Left ventricle myocardium inferior (tissue), 1 donor: ENCODE measurements at places on chromosomes 2 and 18.

DNA sequence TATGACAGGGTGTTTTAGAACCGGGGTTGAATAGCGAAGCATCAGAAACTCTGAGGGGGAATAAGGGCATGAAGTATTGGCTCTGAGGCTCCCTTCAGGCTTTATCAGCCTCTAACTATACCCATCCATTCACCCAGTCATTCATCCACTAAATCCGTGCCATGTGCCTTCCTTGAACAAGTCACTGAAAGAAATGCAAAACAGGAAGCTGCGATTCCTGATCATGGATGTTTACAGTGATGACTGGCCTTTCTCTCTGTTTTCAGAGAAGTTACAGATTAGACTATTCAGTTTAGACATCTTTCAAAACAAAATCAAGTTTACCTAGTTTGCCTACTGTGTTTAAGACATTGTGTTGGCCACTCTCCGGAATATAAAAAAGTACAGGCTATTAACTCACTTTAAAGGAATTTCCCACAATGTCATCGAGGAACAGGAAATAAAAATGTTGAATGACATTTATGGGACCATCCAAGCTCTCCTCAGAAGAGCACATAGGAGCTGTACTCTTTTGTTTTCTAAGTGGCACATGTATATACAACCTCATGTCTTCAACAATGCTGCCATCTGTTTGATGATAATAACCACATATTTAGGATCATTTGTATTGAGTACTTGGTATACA lies 43.8 kb upstream of the SLC14A1 start:
- DNase-seq = no peak

DNA sequence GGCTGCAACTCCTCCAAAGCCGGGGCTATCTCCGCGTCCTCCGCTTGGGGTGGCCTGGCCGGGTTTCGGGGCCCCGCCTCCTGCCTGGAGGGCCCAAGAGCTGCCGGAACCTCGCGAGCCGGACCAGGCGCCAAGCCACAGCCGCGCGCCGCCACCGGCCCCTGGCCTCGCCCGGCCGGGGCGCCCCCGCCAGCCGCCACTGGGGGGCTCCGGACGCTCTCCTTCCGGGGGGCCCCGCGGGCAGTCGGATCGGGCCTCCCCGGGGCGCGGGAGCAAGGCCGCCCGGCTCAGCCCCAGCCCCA lies 17.4 kb upstream of the HAAO start:
- DNase-seq = peak; percentile 88

DNA sequence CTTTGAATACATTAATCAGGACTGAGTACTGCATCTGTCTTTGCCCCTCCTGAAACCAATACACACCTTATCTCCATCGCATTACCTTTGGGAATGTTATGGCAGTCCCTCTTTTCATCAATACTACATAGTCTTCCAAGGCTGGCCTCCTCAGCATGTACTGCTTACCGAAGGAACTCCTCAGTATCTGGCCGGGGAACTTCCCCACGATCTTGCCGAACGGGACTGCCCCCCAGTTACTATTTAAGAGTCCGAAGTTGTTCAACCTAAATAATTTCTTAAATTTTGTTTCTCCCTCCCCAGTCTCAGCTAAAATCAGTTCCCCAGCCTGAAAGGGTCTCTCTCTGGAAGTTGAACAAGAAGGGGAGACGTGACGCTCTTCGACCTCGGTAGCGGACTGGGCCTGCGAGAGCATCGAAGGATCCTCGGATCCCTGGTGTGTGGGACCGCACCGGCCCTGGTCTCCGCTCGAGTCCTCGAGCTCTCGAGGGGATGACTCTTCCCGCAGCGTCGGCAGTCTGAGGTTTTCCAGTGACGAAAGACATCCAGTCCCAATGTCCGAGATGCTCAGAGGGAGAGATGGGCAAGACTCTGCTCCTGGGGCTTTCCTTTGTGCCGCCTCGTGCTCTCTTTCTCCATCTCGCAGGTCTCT lies 489 bp downstream of the TRMT61B start:
- DNase-seq = no peak

DNA sequence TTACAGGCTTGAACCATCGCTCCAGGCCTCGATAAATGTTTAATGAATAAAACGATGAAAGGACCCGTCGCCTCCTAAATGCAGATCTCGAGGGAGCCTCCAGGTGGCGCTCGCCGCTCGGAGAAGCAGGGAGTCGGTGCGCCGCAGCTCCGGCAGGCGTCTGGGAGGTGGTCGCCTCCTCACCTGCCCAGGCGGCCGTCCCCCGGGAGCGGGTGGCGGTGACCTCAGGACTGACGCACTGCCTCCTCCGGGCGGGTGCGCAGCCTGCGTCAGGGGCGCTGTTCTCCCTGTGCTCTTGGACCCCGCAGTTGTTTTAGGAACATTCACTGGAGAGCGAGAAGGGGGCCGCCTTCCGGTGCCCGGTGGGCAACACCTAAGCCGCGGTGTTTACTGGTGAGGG lies 38.6 kb upstream of the POLE4 start:
- peak; percentile 60 for DNase-seq

DNA sequence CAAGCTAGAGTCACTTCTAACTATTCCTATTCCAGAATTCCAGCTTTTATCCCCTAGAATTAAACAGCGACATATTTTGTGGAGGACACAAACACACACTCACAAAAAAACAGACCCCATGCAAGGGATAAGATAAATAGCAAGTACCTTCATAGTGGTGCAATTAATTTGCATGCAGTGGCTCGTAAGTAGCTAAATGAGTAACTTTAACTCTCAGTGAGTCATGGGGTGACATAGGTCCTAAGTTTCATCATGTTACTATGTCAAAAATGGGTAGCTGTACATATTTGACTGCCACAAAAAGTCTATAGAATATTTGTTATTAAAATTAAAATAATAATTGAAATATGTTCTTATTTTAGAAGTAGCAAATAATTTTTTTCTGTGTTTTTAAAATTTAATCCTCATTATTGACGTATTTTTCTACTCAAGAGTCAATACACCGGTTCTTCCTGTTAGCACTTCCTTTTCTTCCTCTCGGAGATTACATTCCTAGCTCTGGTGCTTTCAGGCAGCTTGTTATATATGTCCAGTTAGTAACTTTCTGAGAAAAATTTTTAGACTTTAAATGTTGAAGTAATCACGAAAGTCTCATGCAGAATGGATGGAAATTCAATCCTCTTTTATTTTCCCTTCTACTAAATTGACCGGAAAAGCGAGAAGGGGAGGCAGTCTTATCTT lies 247.0 kb downstream of the KCNH7 start:
- DNase-seq = no peak

- DNase-seq = no peak
These were observed 28.1 kb downstream of the ARHGAP25 start for GRCh38 chr2:68762665-68763064.

GRCh38 chr18:35024965-35025364 lies 16.2 kb upstream of the MAPRE2 start:
- peak; percentile 56 for DNase-seq
